Right forelimb (tissue), 1 donor: ENCODE measurements at places on chromosomes 11 and 22.

GRCh38 chr11:57458060-57458409, 2.3 kb upstream of the RTN4RL2 start:
- DNase-seq = no peak

DNA sequence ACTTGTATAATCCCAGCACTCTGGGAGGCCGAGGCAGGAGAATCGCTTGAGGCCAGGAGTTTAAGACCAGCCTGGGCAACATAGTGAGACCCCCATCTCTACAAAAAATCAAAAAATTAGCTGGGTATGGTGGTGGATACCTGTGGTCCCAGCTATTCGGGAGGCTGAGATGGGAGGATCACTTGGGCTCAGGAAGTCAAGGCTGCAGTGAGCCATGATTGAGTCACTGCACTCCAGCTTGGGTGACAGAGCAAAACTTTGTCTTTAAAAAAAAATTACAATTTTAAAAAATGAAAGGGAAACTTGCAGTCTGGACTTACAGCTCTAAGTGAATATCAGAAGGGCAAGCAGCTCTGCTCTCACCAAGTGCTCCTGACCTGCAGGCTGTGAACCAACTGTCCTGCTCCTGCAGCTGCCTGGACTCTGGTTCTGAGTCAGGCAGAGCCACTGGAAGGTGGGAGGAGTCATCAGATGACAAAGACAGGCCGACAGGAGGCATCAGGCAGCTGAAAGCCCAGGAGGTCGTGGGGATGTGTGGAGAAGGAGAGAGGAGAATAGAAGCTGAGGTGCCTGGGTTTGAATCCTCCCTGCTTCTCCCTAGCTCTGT, 9.6 kb downstream of the SMTNL1 start:
- no peak for DNase-seq

DNA sequence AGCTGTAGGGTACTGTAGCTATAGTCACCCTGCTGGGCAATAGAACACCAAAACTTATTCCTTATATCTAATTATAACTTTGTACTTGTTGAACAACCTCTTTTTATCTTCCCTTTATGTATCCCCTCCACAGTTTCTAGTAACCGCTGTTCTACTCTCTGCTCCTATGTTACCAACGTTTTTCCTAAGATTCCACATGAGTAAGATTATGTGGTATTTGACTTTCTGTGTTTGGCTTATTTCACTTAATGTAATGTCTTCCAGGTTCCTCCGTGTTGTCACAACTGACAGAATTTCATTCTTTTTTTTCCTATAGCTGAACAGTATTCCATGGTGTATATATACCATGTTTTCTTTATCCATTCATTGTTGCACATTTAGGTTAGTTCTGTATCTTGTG, 258.4 kb downstream of the DYNC2H1 start:
- no peak for DNase-seq

- no peak for DNase-seq
These were observed 5.4 kb upstream of the TMPRSS4 start for GRCh38 chr11:118071416-118072030.

GRCh38 chr11:28539239-28540030, 431.2 kb downstream of the METTL15 start:
- DNase-seq = no peak

- DNase-seq = peak; percentile 70
These were observed 31.9 kb downstream of the FBLN1 start for GRCh38 chr22:45534339-45535192.

DNA sequence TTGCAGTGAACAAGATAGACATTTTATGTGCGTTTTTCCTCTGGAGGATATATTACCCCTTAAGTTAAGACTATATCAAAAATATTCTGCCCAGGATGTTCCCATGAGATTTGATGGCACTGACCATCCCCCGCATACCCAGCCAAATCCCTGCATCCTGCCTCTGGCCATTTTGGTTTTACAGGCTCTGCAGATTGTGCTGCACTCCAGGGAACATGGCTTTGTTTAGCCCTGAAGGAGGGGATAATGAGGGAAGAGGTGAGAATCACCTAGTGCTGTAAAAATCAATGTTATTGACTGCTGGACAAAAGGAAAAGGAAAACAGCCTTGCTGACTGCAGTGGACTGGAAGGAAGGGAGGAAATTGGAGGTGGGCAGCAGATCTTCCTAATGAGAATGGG, 717.4 kb downstream of the DLG2 start:
- DNase-seq = no peak

- DNase-seq = no peak
These were observed 73.0 kb downstream of the RSF1 start for GRCh38 chr11:77747381-77747969.

DNA sequence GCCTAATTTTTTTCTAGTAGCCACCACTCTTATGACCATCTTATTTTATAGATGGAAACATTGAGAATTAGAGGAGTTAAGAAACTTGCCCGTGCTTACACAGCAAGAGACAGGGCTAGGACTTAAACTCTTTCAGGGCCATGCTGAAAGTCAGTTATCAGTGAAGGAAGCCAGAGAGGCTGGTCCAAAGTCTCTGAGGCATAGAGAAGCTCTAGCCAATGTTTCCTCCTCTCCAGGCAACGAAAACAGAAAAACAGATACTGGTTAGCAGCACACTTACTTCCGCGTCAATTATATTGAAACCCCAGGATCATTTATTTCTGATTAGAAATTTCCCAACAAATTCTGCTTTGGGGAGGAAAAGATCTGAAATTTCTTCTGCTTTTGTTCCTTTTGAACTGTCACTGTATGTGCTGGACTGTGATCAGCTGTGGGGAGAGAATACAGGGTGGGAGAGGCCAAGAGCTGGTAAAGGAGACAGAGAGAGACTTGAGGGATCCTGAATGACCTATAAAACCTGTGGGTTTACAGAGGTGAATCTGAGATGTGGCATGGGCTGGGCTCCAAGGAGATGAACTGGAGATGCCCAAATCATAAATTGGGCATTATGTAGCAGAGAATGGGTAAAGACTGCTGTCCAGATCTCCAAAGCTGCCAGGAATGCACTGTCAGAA, 37.5 kb upstream of the CAPRIN1 start:
- DNase-seq = no peak

GRCh38 chr22:37080438-37080837, 28.9 kb downstream of the KCTD17 start:
- DNase-seq = no peak

DNA sequence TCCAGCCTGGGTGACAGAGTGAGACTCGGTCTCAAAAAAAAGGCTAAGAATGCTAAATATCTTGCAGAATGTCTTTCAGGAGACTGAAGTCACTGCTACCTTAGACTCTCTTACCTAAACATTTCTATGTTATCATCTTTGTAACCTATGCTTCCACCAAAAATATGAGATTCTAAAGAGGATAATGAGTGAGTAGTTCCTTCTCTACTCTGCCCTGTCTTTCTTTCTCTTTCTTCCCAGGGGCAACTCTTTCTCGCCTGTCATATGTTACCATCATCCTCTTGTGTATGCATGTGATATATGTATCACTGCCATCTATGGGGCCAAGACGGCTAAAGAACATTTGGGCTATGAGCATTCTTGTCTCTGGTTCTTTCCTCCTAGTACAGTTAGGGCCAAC, 9.0 kb upstream of the RASSF10 start:
- DNase-seq = no peak

GRCh38 chr11:31640611-31641010, 131.0 kb downstream of the ELP4 start:
- DNase-seq = no peak

DNA sequence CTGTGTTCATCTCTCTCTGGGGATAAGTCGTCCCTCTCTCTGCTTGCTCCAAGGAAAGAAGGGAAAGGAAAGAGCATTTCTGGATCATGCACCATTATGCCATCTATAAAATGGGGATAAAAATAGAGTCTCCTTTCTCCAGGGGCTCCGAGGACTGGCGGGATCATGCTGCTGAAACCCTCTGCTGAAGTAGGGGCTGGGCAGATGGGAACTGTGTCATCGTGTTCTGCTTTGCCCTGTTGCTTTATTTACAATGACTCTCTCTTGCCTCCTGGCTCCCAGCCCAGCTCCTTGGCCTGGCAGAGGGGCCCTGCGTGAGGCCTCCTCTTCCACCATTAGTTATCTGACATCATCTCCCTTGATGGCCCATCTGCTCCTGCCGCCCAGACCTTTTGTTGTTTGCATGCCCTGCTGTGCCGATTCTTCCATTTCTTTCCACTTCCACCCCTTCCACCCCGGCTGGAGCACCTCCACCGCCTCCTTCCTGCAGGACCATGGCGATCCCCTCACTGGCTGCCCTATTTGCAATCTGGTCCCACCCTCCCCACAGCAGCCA, 200.9 kb downstream of the MYO18B start:
- peak; percentile 55 for DNase-seq

DNA sequence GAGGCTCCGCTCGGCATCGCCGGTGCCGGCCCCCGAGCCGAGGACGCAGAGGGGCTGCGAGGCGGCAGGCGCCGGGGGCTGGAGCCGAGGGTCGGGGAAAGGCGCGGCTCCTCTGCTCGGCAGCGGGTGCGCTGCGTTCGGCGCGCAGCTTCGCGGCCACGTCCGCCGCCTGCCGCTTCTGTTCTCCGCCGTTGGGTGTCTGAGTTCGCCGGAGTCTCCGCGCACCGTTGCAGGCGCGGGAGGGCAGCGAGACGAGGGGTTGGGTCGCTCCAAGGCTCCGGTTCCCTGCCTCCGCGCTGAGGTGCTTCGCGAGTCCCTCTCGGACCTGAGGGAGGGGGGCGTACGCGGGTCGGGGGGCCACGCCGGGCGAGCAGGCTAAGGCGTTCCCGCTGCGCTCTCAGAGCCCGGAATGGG, 347 bp downstream of the MN1 start:
- DNase-seq = peak; percentile 70

DNA sequence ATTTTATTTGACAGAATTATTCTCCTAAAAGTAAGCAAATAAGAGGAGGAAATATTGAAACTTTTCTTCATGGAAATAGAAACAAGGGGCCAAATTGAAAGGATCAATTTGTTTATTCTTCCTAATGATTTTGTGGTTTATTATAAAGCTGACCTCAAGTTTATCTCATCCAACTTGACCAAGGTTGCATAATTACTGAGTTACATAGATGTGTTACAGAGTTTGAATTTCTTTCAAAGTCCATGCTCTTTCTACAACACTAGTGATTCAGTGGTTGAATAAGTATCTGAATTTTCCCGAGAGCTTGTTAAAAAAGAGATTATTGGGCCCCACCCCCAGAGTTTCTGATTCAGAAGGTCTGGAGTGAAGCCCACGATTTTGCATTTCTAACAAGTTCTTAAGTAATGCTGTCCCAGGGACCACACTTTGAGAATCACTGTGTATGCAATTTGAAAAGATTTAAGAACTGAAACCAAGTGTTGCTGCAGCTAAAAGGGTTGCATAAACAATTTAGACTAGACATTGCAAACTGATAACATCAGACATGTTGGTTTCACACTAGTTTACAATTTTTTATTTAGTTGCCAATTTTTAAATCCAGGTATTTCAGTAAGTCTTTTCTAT, 485.7 kb upstream of the ANO5 start:
- no peak for DNase-seq

- no peak for DNase-seq
These were observed 88.1 kb downstream of the MICAL2 start for GRCh38 chr11:12198251-12199222.

GRCh38 chr11:20621679-20622078, 22.3 kb downstream of the SLC6A5 start:
- DNase-seq = no peak

GRCh38 chr11:107385361-107385981, 72.2 kb downstream of the CWF19L2 start:
- DNase-seq = no peak

GRCh38 chr11:12420706-12421105, 43.3 kb downstream of the PARVA start:
- no peak for DNase-seq

- no peak for DNase-seq
These were observed 47.8 kb upstream of the OR5P2 start for GRCh38 chr11:7844521-7844920.

GRCh38 chr11:48172818-48173609, 43.6 kb upstream of the OR4B1 start:
- peak; percentile 73 for DNase-seq

DNA sequence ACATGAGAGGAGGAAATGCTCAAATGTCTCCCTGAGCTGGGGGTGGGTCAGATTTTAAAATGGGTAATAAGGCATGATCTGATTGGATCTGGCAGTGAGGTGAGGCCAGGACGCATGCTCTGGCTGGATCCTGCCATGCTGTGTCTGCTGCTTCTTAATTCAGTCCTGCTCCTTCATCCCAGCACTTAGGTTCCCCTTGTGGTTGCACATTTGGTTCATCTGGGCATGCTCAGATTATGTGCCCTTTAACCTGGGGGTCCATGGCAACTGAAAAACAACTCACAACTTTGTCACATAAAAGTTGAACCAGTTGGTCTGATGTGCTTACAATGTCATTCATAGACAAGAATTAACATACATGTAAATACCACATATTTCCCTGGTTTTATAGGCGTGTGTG, 67.9 kb downstream of the PIWIL4 start:
- DNase-seq = no peak

DNA sequence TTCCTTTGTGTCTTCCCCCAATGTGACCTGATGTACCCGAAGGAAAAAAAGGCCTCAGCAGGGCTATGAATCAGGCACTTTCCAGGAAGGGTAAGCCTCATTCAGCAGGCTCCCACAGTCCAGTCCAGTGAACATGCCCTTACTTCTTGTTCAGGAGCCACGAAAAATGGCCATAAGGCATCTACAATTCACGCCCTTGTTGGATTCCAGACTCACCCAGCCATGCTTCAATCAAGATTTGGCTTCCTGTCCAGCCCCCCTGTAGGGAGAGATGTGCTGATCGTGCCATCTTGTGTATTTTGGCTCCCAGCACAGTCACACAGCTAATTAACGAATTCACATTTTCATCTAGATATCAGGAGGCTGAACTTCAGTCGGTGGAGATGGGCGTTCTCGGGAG, 9.9 kb upstream of the KCNJ5 start:
- DNase-seq = no peak

GRCh38 chr11:12187399-12187798, 77.0 kb downstream of the MICAL2 start:
- no peak for DNase-seq
